ENCODE measurements at places on chromosomes 16 and 17.

GRCh38 chr17:43529947-43530287, 16.2 kb downstream of the ETV4 start:
- no peak for DNase-seq

DNA sequence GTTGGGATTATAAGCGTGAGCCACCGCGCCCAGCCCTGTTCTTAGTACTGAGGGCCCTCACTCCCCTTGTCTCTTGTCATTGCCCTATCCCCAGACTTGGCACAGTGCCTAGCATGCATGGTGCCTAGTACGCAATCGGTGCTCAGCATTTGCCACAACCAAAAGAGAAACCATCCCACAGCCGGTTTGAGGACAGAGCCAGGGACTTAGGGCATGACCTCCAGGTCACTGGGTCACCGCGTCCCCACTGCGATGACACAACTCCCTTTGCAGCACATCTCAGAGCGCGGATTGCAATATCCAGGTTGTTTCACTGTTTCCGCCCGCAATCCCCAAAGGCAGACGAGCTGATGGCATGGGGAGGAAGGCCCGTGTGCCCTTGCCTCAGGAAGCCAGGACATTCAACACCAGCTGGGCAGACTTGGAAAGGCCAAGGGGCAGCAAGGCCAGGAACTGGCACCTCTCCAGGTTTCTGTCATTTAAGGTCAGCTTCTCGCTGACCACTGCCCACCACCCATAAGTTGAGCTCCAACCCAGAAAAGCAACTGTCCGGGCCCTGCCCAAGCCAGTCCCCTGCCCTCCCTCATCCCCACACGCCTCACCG, 274.5 kb downstream of the MRTFB start:
- no peak for DNase-seq

- no peak for DNase-seq
Measured at GRCh38 chr17:18004884-18005305, 32.2 kb downstream of the DRC3 start.

- DNase-seq, result no peak
Measured at GRCh38 chr16:86819533-86819892, 241.2 kb downstream of the FOXL1 start.

DNA sequence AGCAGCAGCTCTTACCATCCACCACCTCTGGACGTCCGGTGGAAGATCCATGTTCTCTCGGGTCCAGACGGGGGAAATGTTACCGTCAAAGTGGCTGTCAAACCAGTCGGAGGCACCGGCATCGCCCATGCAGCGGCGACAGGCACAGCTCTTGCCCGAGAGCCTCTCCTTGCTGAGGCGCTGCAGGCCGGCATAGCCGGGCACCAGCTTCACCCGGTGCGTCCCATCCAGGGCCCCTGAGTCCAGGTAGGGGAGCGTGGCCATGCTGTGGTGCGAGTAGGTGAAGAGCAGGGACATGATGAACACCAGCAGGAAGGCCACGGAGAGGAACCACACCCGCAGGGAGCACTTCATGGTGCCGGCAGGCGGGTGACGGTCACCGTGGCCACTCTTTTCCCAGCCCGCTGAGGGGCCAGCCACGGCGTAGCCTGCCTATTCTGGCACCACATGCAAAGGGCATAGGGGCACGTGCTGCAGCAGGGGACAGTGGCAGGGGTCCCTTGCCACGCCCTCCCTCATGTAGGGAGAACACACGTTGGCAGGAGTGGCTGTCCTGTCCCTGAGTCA, 40.6 kb downstream of the ST3GAL2 start:
- no peak for DNase-seq

- peak; percentile 22 for DNase-seq
Measured at GRCh38 chr17:81534157-81535006, 6.2 kb downstream of the FSCN2 start.

DNA sequence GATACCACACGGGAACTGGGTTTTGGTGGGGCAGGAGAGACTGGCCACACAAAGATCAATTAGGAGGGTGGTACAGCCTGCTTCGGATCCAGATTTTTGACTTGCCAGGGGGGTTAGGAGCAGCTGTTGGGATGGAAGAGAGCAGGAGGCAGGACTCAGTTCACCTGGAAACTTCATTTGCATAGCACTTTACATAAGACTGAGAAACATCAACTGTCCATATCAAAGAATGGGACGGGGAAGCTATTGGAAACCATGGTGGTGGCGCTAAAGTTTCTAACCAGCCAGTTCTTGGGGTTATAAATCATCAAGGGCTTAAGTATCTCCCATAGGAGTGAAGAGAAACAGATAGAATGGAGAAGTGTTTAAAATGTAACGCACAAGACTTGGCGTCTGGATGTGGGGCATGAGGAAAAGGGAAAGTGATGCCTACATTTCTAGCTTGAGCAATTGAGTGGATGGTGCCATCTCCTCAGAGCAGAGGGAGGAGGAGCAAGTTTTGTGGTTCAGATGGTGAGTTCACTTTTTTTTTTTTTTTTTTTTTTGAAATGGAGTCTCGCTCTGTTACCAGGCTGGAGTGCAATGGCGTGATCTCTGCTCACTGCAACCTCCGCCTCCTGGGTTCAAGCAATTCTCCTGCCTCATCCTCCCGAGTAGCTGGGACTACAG, 6.4 kb upstream of the SRCAP start:
- no peak for DNase-seq

DNA sequence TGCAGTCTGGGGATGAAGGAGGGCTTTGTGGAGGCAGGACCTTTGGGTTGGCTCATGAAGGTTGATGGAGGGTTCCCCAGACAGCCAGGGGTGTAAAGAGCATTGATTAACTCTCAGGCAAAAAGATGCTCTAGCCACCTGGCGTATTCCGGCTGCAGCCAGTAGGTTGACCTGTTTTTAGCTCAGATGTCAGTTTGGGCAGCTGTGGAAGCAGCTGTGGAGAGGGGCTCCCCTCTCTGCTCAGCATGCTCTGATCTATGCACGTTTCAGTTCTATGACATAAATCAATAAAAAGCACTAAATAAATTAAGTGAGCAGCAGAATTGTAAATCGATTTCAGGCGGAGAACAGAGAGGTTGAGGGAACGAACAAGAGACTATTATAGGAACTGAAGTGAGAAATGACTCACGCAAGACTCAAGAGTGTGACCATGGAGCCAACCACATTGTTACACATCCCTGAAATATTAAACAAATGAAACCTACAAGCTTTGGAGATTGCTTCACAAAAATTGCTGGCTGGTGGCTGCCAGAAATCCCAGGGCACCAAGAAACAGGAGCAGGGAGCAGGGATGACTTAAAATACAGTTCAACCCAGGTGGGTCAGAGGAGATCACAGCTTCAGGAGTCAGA, 111.9 kb downstream of the GSG1L start:
- DNase-seq, result no peak

- DNase-seq, result no peak
Measured at GRCh38 chr17:4945176-4945943, 3.0 kb downstream of the PFN1 start.

DNA sequence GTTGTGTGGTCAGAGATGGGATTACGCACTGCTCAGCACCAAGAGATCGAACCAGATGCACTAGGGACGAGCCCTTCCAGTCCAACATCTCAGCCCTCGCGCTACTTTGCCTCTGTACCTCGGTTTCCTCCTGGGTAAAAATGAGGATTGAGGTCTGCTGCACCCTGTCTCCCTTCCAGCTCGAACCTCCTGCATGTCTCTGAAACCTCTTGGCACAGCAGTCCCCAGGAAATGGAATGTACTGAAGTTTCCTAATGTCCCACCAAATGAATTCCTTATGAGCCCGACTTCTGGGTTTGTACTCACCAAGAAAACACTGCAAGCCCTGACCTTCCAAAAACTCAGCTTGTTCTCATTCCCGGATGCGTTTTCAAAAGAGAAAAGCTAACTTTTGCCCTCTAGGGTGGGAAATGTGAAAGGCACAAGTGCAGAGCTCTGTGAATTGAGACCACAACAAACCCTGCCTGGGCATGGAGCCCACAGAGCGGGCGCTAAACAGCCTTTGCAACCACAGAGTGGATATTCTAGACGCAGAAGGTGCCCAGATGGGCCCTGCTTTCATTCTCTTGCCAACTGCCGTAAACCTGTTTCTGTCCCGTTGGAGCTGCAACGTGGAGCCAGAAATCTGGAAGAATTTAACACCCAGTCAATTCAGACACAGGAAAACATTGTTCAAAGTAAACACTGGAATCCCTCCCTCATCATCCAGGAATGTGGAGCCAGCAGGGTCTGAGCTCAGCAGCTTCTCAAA, 10.3 kb downstream of the CDRT4 start:
- no peak for DNase-seq

DNA sequence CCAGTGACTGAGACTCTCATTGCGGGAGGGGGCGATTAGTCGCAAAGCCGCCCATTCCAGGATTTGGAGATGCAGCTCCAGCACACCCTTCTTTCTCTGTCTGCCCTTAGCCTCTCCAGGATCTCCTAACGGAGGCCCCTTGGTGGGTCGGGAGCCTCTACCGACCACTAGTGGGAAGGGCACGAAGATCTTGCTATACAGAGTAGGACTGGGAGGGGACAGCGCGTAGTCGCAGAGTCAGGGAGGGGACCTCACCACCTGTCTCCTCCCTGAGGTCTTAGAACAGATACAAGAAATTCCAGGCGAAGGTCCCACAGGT, 588 bp upstream of the SMTNL2 start:
- no peak for DNase-seq

DNA sequence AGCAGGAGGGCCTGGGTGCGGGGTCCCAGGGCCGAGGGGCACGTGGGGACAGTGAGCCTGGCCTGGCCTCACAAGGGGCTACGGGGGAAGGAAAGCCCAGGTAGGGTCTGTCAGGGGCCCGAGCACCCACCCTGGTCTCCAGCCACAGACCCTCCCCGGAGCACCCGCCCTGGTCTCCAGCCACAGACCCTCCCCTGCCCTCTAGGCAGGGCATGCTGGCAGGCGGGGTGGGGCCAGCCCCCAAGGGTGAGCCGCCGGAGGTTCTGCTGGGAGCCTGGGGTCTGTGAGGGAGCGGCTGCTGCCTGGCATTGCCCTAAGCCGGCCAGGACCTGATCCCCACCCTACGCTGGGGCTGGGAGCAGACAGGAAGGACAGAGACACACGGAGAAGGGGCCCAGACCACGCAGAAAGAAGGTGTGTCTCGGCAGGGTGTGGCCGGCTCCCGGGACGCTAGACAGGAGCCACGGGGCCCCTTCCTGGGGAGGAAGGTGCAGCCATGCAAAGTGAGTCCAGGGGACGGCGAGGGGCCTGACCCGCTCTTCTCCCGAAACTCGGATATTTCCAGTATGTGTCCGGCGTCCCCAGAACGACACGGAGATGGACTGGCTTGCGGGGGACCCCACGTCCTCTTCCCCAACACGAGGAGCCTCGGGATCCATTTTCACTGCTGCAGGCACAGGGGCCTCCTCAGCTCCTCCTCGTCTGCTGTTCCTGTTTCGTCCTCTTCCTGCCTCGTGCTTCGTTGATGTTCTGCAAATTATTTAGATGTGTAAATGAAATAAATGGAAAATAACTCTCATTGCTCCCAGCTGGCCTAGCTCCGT, 15.5 kb downstream of the UTS2R start:
- no peak for DNase-seq

- no peak for DNase-seq
Measured at GRCh38 chr16:54110016-54110981, 176.3 kb downstream of the IRX3 start.

GRCh38 chr16:65024767-65025178, 97.1 kb downstream of the CDH11 start:
- DNase-seq, result no peak

Measured in NCI-H774 (cell line).